ENCODE measurements at places on chromosomes 12 and 14.

GRCh38 chr12:77924703-77925102, 94.0 kb downstream of the NAV3 start:
- DNase-seq = no peak

DNA sequence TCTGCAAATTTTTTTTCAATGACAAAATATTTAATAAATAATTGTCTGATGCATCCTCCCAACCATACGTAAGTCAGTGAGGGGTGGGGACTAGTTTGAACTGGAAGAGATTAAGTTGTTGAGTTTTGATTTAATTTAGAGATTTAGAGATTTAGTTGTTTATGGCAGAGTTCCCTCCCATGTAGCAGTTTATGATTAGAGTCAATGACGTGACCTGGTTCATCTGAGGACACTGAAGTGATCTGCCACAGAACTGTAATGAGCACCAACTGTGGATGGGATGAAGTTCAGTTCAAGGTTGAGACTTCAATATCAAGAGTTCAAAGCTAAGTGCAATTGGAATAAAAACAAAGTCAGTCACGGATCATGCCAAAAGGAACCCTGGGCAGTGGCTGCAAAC, 609.3 kb downstream of the NOVA1 start:
- DNase-seq = no peak

GRCh38 chr12:108553799-108554198, 7.2 kb downstream of the SART3 start:
- DNase-seq = no peak

DNA sequence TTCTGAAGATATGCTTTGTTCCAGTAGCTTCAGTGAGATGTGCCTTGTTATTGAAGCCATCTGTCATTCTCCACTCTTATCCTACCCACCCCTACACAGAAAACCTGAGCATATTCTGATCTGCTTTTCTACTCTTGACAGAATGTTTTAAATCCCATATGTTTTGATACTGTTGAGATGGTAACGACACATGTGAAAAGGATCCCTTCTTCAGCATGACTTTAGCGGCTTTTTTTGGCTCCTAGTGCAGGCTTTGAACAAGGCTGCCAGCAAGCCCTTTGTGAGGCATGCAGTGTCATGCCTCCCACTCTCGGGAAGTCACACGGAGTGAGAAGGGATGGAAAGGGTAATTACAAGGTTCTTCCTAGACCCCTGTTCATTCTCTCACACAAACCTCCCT, 228.8 kb upstream of the RGS6 start:
- no peak for DNase-seq

DNA sequence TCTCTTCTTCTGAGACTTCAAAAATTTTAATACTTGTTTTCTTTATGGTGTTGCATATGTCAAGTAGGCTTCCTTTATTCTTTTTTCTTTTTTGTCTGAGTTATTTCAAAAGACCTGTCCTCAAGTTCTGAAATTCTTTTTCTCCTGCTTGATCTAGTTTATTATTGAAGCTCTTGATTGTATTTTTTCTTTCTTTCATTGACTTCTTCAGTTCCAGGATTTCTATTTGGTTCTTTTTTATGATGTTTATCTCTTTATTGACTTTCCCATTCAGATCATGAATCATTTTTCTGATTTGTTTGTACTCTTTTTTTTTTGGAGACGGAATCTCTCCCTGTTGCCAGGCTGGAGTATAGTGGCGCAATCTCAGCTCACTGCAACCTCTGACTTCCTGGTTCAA, 34.1 kb downstream of the IFT43 start:
- no peak for DNase-seq

DNA sequence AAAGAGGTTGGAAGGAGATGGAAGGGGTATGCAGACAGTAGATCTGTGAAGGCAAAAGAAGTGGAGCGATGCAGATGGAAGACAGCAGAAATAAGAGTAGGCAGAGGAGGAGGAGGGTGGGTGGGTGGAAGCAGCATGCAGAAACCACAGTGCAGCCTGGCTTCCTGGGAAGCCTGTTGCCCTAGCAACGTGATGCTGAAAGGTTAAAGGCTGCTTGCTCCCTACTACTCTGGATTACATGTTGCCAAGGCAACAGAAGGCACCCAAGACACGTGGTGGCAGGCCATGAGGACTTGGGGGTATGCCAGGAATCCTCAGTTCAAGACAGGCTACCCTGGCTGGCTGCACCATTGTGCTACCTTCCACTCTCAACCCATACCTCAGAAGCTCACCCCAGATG, 129.6 kb downstream of the GRIN2B start:
- no peak for DNase-seq

Data from stimulated activated CD4-positive, alpha-beta T cell treated with anti-CD3 and anti-CD28 coated beads, Interleukin-15, amount 100 ng/mL, for 1 hour (primary cell).